ENCODE measurements at places on chromosomes 12 and 14.

DNA sequence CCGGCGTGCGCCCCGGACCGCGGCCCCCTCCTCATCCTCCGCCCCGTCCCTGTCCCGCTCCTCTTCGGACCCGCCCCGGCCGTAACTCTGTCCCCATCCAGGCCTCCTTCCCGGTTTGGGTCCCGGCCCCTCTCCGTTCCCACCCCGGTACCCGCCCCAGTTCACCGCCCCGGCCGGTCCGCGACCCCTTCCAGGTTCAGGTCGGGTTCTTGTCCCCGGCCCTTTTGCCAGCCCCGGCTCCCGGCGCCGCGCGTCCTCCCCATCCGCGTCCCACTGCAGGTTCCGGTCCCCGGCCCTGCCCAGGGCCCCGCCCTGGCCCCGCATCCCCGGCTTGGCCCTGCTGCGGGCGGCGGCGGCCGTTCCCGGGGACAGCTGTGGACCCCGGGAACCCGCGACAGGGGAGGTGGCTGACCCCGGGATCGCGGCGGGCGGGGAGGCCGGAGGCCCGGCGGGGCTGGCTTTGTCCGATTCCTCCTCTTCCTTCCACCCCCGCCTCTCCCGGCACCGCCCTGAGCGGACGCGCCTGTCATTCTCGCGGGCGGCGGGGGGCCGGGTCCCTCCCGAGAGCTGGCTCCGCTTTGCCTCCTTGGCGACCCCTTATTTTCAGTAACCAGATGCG, 601 bp downstream of the KLC1 start:
- no peak for DNase-seq

GRCh38 chr12:57460468-57460784, 841 bp downstream of the GLI1 start:
- DNase-seq: no peak

DNA sequence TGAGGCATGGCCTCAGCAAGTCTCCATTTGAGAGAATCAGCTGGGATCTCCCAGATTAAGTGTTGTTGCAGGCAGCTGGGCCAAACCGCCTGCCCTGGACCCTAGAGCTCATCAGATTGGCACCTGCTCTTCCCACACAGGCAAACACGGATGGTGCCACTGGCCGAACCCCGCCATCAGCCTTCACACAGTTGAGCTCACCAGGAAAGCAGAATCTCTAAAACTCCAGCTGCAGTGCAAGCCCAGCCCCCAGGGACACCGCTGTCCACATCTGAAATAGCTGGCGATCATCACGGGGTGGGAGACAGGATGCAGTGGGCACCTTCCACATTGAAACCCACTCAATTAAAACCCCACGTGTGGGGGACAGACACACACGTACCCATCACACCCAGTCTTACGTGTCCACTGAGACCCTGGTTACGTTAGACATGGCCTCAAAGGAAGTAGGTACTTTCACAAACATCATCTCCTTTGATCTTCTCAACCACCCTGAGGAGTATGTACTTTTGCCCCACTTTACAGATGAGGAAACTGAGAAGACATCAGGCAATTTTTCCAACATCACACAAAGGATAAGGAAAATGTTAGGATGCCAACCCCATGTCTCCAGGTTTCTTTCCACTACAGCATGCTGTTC, 88.8 kb downstream of the SINHCAF start:
- no peak for DNase-seq

GRCh38 chr14:61812347-61813095, 50.3 kb downstream of the SNAPC1 start:
- DNase-seq: no peak

- DNase-seq: no peak
Observed at GRCh38 chr12:42957136-42957535, 367.6 kb upstream of the PRICKLE1 start.

- DNase-seq: peak; percentile 45
Observed at GRCh38 chr12:98002887-98003493, 512.4 kb upstream of the TMPO start.

DNA sequence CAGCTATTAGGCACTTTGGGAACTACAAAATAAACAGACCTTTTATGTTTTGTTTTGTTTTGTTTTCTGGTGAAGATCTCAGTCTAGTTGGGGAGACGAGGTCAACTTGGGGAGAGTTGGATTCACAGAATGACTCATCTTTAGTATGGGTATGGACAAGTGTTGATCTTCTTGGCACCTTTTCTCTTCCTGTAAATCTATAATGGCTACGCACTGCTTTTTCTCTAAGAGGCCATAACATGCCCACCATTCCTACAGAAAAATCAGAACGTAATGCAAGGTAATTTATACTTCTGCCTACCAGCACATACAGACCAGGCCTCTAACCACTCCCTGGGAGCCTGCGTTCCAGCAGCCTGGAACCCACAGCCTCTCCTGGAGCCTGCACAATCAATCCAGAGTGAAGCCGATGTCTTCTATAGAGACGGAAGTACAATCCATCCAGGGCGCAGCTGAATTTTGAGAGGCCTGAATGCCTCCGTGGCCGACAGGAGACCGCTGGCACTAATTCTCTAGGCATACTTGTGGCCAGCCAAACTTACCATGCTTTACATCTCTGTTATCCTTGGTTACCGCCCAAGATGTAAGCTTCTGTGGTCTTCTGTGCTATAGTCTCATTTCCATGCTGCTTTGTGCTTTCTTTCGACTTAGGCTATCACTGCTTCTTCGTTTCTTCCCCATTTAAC, 717 bp downstream of the PPHLN1 start:
- no peak for DNase-seq

- no peak for DNase-seq
Observed at GRCh38 chr14:44669496-44669895, 162.4 kb upstream of the FSCB start.

DNA sequence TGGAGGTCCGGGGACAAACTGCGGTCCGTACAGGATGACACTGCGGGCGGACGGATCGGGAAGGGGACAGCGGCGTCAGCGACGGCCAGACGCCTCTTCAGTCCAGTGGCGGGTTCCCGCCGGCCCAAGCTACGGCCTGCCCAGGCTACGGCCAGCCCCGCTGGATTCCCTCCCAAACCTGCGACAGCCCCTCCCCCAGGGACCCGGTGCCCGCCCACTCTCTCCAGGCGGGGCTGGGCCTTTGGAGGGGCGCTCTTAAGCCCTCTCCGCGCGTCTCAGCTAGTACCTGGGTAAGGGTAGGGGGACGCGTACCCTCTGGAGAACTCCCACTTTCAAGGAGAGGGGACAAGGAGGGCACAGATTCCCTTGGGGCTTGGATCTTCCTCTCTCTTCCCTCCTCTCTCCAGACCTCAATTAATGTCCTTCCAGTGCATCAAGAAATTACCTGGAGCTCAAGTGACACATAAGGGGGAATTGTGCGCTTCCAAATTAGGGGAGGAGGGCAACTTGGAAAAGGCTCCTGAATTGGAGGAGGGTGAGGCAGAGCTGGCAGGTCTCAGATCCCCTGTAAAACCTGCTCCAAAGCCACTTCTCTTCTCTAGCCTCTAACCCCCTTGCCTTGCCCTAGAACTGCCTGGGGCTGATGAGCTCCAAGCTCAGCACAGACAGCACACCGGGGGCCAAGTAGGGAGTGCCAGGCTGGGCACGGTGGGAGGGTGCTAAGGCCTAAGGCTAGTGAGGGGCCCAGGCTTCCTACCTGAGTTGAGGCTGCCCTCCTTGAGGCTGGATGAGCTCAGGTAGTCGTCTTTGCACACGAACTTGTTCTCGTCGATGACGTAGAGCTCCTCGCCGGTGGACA, 3.1 kb downstream of the LHX5 start:
- no peak for DNase-seq

DNA sequence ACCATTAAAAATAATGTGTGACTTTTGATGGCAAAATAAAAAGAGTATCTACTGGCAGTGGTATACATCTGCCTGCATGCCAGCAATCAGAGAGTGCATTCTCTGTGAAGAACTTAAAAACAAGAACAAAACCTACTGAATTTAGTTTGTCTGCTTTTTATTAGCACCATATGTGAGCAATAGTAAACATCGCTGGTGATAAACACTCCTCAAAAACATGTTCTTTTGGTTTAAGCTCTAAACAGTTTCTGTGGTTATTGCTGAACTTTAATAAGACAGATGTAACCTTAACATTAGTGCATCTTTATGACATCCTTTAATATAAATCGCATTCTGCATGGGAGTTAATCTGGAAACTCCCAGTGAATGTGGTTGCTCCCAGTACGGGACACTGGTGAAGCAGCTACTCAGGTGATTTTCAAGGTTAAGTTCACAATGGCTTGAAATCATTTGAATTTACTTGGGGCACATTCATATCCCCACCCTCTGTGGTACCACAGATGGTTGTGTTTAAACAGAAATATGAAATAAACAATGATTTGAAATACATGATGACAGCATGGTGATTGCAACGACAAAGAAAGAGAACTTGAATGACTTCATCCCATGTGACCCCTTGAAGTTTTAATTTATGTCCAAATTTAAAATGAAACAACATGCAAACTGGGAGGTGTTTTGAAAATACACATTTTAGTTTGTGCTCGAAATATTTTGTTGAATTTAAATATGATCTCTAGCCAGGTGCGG, 285.9 kb downstream of the FOXN3 start:
- no peak for DNase-seq

GRCh38 chr14:43438056-43438455, 1069.0 kb downstream of the FSCB start:
- no peak for DNase-seq

DNA sequence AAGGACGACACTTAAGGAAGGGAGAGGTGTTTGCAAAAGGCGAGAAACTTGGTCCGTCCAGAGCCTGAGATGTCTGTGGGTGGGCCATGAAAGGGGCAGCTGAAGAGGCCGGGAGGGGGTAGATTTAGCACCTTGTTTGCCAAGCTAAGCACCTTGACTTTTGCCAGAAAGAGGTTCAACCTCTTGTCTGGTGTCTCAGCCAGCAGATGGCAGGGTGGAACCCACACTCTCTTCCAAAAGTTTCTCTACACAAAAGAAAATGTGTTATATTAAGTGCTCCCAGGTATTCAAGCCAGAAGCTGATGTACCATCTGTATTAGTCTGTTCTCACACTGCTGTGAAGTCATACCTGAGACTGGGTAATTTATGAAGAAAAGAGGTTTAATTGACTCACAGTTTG, 69.9 kb downstream of the SUDS3 start:
- DNase-seq: no peak

DNA sequence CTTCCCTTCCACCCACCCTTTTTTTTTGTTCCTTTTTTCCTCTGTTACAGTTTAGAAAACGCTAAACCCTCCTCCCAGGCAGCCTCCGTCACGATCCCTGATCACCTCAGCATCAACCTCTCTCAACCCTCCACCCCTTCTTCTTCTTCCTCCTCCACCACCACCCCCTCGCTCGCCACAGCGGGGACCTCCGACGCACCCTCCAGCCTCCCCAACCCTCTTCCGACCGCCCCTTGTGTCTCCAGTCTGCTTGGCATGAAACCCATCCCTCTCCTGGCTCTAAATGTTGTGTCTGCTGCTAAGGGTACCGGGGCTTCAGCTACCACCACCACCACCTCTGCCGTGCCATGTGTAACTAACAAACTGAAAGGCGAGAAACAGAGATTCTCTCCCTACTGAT, 22.9 kb downstream of the PCBP2 start:
- no peak for DNase-seq

DNA sequence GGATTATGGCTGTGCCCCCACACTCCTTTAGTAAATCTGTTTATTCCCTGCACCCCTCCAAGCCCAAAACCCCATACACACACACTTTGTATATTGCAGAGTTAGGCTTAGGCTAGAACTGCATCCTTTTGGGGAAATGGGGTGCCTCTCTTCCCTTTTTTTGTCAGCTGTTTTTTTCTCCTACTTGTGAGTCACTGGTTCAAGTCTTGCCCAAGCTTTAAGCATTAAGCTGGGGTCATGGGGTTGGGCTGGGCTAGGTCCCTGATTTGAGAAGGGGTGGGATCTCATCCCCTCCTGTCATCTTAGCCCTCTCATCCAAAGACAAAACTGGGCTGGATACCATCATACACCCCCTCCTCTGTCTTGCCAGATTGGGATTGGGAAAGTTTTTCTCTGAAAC, 1.6 kb downstream of the LRP1 start:
- no peak for DNase-seq

- DNase-seq: no peak
Observed at GRCh38 chr12:129076441-129077320, 223.4 kb downstream of the GLT1D1 start.

DNA sequence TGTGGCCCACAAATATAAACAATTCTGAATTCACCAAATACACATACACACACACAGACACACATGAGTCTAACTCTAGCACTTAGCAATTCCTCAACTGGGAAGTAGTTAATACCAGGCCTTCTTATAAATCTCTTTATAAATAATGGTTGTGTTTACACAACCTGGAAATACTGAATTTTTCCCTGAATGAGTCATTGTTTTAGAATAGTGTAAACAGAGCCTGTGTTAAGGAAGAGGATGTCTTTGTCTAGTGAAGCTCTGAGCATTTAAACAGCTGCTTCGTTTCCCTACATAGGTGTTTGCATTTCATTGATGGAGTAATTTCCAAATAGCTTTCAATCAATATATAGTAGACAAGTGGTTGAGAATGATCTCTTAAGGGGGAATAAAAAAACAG, 218.8 kb downstream of the BTG1 start:
- peak; percentile 71 for DNase-seq

DNA sequence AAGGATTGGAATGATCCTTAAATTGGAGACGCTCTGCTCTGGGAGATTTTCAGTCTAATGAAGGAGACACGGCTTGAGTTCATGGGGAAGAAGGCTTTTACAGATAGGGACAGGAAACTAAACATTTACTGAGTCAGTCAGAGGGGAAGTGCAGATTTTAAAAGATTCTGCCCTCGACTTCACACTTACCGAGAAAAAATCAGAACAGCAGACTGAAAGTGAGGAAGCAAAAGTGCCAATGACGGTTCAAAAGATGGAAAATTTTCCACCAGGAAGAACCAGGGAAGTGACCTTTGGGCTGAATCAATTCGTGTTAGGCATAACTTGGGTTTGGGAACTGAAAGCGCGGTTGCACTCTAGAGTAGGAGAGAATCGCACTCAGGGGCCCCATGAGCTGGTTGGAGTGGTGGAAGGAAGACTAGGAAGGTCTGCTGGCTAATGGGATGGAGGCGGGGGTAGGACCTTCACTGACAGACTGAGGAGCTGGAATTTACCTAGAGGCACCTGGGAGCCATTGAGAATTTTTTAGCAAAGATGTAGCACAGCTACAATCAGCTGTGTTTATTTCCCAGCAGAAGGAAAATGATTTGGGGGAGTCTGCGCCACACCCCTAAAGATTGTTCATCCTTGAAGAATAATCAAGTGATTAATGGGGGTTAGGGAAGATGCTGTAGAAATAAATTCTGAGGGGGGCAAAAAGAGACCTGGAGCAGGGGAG, 1.2 kb downstream of the KCNK13 start:
- DNase-seq: no peak

- DNase-seq: no peak
Observed at GRCh38 chr14:71022012-71022869, 115.0 kb downstream of the PCNX1 start.

DNA sequence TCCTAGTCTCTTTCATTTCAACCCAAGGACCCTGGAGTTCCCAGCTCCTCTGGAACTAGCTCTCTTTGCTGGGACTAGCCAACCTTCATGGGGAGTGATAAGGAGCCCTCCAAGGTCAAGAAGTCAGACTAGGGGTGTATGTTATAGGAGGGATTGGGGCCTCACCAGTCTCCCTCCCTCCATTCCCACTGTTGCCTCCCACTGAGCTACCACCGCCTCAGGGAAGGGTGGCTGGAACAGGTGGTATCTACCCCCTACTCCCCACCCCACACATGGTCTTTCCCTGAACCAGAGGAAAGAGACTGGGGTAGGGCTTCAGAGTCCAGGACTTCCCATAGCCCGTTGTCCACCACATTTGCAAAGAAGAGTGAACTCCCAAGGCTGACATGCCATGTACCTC, 2.4 kb downstream of the ERBB3 start:
- DNase-seq: no peak
